ENCODE measurements at places on chromosomes 3 and 15.

DNA sequence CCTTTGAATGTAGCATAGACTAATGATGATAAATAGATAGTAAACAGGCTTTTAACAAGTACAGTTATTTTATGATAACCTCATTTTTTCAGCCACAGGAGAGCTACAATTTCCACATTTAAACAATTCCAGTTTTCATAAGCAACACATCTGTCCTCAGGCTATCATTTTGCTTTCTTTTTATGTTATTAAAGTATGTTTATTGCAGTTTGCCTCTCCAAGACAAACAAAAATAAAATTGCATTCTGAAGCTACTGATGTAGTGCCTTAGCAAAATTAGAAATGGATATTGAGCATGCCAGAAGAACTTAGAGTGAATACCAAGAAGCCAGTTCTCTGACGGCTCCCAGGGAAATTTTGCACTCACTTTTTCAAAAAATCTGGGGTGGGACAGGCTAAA, 140.6 kb upstream of the ABHD17C start:
- no peak for DNase-seq

DNA sequence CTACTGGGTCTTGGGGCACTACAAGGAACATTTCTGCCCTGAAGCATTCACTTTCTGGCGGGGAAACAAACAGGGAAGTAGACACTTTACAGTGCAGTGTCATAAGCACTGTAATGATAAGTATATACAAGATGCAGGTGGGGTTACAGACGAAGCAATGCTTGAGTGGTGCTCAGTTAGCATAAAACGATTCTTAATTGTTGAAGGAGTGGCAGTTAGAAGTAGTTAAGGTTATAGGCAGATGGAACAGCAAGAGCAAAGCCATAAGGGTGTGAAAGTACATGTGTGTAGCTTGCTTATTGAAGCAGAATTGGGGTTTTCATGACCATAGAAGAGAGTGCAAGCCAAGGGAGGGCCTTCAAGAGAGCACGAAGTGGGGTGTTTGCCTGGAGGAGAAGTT, 46.2 kb downstream of the SLC25A26 start:
- no peak for DNase-seq

GRCh38 chr3:41117398-41117870, 81.9 kb upstream of the CTNNB1 start:
- peak; percentile 83 for DNase-seq

- no peak for DNase-seq
Measured at GRCh38 chr3:174223042-174223441, 636.1 kb upstream of the NAALADL2 start.

GRCh38 chr15:55989383-55989782, 4.0 kb downstream of the NEDD4 start:
- no peak for DNase-seq

DNA sequence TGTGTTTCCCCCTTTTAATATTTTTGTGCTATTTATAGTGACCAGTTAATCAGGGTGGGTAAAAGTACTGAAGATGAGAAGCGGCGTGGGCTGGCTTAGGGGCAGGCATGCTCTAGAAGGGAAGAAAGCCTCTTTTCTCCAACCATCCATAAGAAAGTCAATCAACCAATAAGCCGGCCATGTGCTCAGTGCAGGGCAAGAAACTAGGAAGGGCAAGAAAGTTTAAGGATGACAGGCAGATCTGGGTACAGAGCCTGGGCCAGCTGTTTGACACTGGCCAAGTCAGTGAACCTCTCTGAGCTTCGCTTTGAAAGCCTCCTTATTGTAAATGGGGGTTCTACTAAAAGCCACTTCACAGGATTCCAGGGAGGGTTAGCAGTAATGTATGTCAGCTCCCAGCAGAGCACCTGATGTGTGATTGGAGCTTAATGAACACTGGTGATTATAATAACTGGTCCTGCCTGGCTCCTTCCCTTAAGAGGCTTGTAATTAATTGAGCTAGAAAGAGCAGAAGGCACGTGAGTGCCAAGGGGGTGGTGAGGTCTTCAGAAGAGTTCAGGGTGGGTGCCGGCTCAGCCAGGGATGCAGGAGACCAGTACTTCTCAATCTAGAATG, 5.7 kb upstream of the CHRNA3 start:
- DNase-seq, result no peak

DNA sequence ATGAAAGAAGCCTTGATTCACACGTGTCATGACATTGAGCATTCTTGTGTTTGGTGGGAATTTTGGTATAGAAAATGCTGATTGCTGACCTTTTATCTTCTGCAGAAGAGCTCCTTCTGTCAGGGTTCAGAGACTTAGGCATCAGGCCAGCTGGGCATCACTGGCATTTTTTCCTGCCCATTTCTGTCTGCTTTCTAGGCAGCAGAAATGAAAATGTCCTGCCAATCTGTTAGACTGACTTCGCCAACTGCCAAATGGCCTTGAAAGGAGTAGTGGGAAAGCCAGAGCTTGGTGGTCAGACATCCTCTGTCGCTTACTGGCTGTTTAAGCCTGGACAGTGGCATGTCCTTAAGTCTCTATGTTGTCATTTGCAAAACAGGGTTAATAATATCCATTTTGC, 57.4 kb downstream of the EEFSEC start:
- no peak for DNase-seq

GRCh38 chr3:153768561-153769469, 352.4 kb upstream of the ARHGEF26 start:
- peak; percentile 9 for DNase-seq

GRCh38 chr15:47035475-47036406, 681.6 kb upstream of the SEMA6D start:
- no peak for DNase-seq

DNA sequence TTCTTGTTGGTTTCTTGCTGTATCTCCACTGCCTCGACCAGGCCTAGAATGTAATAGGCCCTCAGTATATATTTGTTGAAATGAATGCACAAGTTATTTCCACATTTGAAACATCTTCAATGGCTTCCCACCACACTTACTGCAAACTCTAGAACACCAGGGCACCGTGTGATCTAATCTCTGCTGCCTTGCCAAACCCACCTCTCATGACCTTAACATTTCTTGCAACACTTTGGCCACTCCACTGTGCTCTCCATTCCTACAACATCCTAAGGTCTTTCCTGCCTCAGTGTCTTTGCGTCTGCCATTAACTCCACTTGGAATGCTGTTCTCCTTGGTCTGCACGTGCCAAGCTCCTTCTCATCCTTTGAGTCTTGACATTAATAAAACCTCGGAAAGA, 14.1 kb downstream of the FRMD4B start:
- DNase-seq, result no peak

DNA sequence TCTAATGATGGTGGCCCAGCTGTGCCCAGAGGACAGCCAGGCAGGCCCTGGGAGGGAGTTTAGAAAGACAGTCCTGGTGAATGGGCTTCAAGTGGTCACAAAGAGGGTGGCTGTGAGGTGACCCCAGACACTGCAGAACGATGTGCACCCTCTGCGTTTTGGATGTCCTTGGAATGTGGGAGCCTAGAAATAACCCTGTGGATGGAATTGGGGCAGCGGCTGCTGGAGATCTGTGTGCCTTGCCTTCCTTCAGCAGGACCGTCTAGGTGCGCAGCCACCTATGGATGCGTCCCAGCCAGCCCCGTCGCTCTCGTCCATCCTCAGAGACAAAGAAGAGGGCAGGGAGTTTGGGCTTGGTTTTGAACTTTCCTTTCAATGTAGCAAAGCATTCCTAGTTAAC, 46.5 kb downstream of the KLHL25 start:
- DNase-seq, result no peak

DNA sequence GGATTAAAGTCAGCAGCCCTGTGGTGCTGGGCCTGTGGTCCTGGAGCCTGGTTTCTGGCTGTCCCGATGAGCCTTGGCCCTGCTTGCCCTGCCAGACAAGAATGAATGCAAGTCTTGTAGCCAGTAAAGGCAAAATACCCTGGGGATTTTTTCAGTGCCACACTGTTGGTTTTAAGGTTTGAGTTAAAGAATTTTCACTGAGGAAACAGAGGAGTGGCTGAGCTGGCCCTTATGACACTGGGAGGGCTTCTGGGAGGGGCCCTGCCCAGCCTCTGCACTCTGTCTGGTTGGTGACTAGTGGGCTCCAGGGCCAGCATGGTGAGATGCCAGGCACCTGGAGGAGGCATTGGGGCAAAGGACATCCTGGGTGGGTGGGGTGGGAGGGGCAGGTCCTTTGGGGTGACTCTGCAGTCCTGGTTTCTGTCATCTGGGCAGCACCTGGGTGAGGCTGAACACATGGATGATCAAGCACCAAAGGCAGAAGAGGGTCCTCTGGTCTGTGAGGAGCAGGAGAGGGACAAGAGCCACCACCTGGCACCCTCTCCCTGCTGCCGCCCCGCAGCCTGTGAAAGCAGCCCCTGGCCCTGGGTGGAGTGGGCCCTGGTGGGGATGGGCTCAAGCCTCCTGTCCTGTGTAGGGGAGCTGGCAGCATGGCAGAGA, 12.5 kb upstream of the PLA2G4E start:
- no peak for DNase-seq

DNA sequence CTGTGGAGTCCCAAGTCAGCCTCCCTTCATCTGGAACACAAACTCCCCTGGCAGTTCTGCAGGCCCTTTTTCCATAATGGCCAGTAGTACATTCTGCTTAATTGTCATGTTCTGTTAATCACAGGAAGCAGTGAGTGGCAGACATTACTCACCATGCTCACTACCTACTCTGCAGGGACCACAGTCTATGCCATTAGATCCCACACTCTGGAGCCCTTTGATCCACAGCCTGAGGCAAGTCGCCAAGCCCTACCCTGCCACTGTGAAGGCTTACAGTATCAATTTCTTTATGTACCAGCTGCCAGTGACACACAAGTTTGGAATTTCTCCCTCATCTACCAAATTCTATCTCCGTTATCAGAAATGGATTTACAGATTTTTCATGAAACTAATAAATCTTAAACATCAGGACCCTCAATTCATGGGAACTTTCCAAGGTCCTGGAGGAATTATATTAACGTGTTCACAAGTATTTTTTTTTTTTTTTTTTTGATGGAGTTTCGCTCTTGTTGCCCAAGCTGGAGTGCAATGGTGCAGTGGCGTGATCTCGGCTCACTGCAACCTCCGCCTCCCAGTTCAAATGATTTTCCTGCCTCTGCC, 20.6 kb upstream of the WWTR1 start:
- DNase-seq, result no peak

GRCh38 chr3:40588406-40588805, 63.6 kb downstream of the ZNF621 start:
- no peak for DNase-seq
